ENCODE measurements at places on chromosomes 1 and 21.

- DNase-seq = no peak
These were observed 148.7 kb upstream of the NR5A2 start for GRCh38 chr1:199878823-199879222.

GRCh38 chr1:114008993-114009392 lies 29.7 kb downstream of the OLFML3 start:
- DNase-seq = no peak

DNA sequence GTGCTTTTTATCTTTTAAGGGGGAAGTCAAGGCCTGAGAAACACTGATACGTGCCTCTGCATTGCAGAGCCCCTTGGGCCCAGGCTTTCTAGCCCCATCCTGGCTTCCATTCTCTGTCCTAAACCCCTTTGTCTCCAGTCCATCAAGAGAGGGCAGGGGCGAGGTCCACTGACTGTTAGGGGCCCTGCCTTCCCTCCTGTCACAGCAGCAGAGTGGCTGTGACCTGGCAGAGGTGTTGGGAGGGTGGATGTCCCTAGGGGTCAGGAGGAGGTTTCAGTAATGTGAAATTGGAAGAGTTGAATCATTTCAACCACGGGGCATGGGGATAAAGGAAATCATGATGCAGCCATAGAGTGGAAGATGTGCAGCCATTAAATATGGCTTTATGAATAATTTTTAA lies 24.0 kb downstream of the SOX13 start:
- no peak for DNase-seq

GRCh38 chr21:31342348-31342747 lies 1.7 kb downstream of the TIAM1 start:
- DNase-seq = no peak

DNA sequence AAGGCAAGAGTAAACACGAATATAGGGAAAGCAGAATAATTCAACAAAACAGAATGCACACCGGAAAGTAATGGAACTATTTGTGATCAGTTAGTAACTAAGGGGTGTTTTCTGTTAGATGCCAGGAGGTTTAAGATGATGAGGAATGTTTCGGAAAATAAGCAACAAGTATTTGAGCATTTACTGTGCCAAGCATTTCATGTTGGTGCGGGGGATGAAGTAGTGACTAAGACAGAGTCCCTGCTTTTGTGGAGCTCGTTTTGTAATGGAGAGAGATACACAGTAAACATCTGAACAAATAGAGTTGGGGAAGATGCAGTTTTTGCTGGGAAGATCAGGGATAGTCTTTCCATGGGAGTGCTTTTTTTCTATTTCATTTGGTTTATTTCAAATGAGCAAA lies 78.7 kb downstream of the DYRK1A start:
- DNase-seq = no peak

- DNase-seq = no peak
These were observed 96.6 kb downstream of the EDEM3 start for GRCh38 chr1:184658055-184658454.

- no peak for DNase-seq
These were observed 7.1 kb downstream of the SLC37A1 start for GRCh38 chr21:42520628-42521253.

GRCh38 chr1:76090283-76091203 lies 16.0 kb downstream of the ST6GALNAC3 start:
- DNase-seq = no peak

- no peak for DNase-seq
These were observed 182.5 kb downstream of the HUNK start for GRCh38 chr21:32055305-32055704.

DNA sequence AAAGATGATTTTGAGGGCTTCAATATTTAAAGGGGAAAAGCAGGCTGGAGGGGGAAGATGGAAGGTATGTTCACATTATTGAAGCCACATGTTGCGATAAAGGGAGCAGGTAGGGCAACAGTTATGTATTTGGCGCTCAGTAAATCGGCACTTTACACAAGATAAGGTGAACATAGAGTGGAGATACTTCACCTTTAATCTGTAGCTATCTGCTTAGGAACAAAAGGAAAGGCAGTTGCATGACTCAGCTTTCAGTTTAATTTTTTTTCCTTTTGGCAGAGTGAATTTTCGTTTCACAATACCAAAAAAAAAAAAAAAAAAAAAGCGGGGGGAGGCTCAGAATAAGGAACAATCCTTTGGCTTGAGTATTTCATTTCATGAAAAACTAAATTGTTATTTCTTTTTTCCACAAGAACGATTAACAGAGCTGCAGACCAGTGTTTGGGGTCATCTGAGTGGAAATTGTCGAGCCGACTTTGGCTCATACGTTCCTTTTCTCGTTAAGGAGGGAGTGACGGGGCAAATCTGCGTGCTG lies 1.1 kb upstream of the COQ8A start:
- DNase-seq = no peak
